ENCODE measurements at places on chromosomes 16 and 17.

GRCh38 chr16:83928341-83929055 lies 24.5 kb upstream of the OSGIN1 start:
- DNase-seq = no peak

DNA sequence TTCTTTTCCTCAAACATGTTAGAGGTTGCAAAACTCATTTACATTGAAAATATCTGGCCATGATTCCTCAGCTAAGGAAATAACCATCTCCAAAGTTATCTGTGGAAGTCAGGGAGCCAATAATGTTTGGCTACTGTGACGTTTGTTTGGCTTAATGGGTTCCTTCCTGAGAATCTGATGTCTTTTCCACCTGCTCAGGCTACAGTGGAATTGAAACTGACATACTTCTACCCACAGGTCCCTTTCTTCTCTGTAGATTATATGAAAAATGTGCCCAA lies 221.1 kb upstream of the XYLT1 start:
- no peak for DNase-seq

DNA sequence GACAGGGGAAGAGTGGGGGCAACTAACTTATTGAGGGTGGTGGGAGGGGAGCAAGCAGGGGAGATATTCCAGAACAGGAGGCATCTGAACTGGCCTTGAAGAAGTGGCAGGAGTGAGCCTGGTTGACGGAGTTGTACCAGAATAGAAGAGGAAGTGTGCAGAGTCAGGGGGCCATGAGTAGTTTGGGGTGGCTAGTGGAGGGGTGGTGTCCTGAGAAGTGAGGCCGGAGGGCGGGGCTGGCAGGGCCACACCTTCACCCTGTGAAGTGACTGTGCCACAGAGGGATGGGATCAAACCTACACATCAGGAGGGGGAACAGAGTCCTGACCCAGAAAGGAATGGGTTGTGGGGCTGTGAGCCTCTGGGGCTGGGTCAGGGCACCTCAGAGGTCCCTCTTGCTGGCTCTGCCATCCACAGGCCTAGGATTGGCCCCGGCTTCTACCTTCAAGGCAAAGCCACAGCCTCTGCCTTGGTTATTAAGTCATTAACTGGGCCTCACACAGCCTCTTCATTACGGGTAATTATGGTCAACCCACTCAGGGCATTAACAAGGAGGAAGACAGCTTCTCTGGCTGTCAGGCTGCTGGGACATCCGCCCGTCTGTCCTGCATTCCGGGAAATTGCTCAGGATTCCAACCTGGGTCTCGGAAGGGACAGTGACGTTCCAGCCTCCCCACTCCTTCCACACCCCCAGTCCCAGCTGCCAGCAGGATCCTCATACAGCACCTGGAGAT lies 12.7 kb downstream of the SPNS2 start:
- DNase-seq = no peak

DNA sequence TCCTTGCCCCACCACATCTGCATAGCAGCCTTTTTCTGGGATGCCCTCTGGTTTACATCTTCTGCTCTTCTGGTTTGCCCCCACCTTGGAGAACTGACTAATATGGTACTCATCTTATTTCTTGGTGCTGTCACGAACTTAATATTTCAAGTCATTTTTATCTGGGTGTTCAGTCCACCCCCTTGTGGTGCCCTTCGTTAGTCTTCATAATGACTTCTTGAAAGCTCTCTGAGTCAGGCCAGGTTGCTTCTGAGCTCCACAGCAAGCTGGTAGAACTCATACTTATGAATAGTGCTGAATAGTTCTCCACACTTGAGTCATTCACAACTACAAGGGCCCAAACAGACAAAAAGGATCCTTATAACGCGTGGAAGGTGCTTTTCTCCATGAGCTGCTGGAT lies 35.8 kb upstream of the TEKT3 start:
- no peak for DNase-seq

- DNase-seq = no peak
Measured at GRCh38 chr16:53948326-53948725, 244.4 kb downstream of the FTO start.

Data from keratinocyte (primary cell).